ENCODE measurements at places on chromosomes 1 and 21. TPM values are rescaled to one million over a fixed set of nuclear protein-coding genes. Genes with fewer than 3 reads are reported as not detected.

- H3K27ac ChIP-seq = no peak overlapping the region
- H3K4me1 ChIP-seq = no peaks in the 10 kb centered on the region
- no peaks in the 10 kb centered on the region for H3K36me3 ChIP-seq
- no peak overlapping the region for H3K4me3 ChIP-seq
These were observed 26.2 kb upstream of the ZC3H12A start for GRCh38 chr1:37448185-37448584.

DNA sequence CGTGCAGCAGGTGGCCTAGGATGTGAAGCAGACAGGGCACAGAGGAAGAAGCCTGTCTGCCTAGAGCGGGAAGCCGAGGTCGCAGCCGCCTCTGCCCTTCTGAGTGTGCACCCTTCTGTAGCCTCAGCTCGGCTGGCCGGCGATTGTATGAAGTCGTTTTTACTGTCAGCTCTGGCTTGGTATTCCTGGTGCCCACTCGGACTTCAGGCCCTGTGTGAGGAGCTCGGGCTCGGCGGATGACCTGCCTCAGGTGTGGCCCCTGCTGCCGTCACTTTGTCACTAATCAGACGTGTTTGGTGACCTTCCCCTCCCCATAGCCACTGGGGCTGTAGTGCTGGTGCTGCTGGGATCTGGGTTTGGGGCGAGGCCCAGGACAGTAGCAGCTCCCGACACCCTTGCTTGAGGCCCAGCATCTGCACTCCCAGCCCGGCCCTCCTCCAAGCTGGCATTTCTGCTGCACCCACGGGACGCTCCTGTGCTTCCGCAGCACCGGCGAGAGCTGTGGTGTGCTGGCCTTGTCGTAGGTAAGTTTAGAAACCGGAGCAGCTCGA lies 18.1 kb downstream of the SLX9 start:
- peaks cover 6% of the 10 kb centered on the region for H3K36me3 ChIP-seq
- peaks cover 20% of the 10 kb centered on the region for H3K4me1 ChIP-seq
- no peak overlapping the region for H3K4me3 ChIP-seq
- no peaks in the 10 kb centered on the region for H3K27me3 ChIP-seq
- H3K27ac ChIP-seq = peak overlapping the region; percentile 42

- no peaks in the 10 kb centered on the region for H3K27me3 ChIP-seq
- H3K36me3 ChIP-seq = no peaks in the 10 kb centered on the region
- no peak overlapping the region for H3K4me3 ChIP-seq
- DNase-seq = no peak
- no peaks in the 10 kb centered on the region for H3K4me1 ChIP-seq
- no peak overlapping the region for H3K27ac ChIP-seq
These were observed 7.0 kb downstream of the DIP2A start for GRCh38 chr21:46465651-46466050.

The DNAI4 gene
- 12.1 TPM for total RNA-seq

The PCP4 gene
- not detected for total RNA-seq

DNA sequence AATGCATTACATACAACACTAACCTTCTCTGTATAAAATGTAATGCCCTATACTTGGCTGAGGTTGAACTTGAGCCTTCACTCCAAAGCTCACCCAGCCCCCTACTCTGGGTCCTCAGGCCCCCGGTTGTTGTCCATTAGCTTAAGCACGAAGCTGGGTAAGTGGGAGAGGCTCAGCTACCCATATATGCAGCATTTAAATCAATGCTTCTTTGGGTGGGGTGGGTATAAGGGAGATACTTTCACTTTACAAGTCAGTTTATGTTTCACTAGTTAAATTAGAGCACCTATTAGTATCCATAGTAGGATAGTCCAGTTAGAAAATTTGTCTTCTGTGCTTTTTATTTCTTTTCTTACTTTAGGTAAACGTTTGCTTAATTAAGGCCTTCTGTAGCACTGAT lies 151.4 kb downstream of the LMX1A start:
- no peak for DNase-seq
- H3K4me1 ChIP-seq = no peaks in the 10 kb centered on the region
- no peak overlapping the region for H3K27ac ChIP-seq
- H3K36me3 ChIP-seq = no peaks in the 10 kb centered on the region

GRCh38 chr1:64898107-64898861 lies 68.1 kb downstream of the JAK1 start:
- no peak overlapping the region for H3K4me3 ChIP-seq
- peaks cover 13% of the 10 kb centered on the region for H3K4me1 ChIP-seq
- DNase-seq = peak; percentile 92
- H3K36me3 ChIP-seq = no peaks in the 10 kb centered on the region
- H3K27me3 ChIP-seq = no peaks in the 10 kb centered on the region
- peak overlapping the region; percentile 66 for H3K27ac ChIP-seq

DNA sequence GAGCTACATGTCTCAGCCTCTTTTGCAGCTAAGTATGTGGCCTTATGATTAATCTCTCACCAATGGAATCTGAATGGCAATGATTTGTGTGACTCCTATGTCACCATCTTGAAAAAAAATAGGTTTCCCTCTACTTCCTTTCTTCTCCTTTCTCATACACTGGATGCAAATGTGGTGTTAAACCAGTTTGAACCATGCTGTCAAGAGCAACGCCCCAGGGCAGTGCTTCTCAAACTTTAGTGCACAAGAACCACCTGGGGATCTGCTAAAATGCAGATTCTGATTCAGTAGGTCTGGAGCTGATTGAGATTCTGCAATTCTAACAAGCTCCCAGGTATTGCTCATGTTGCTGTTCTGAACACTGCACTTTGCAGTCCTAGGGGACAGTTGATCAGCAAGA lies 44.7 kb upstream of the ZNF644 start:
- H3K36me3 ChIP-seq = no peaks in the 10 kb centered on the region
- no peak for DNase-seq
- H3K4me1 ChIP-seq = no peaks in the 10 kb centered on the region
- no peak overlapping the region for H3K4me3 ChIP-seq

- H3K36me3 ChIP-seq = peaks cover 3% of the 10 kb centered on the region
- H3K4me3 ChIP-seq = no peak overlapping the region
- no peaks in the 10 kb centered on the region for H3K27me3 ChIP-seq
- no peak overlapping the region for H3K27ac ChIP-seq
- H3K4me1 ChIP-seq = peaks cover 8% of the 10 kb centered on the region
These were observed 9.2 kb downstream of the SMIM12 start for GRCh38 chr1:34850382-34850781.

The NBPF4 gene
- total RNA-seq = not detected

The IFI44 gene
- 28.9 TPM for total RNA-seq

The NR1I3 gene
- not detected for total RNA-seq

GRCh38 chr1:21911205-21912001 lies 25.7 kb downstream of the HSPG2 start:
- H3K36me3 ChIP-seq = peaks cover 4% of the 10 kb centered on the region
- no peaks in the 10 kb centered on the region for H3K27me3 ChIP-seq
- H3K4me1 ChIP-seq = peaks cover 40% of the 10 kb centered on the region
- DNase-seq = peak; percentile 59

The KDF1 gene
- total RNA-seq = not detected

DNA sequence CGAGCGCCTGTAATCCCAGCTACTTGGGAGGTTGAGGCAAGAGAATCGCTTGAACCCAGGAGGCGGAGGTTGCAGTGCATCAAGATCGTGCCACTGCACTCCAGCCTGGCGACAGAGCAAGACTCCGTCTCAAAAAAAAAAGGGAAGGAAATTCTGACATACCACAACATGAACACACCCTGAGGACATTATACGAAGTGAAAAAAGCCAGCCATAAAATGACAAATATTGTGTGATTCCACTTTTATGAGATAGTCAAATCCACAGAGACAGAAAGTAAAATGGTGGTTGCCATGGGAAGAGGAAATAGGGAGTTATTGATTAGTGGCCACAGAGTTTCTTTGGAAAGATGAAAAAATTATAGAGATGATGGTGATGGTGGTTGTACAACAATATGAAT lies 41.7 kb downstream of the EVI5 start:
- H3K27ac ChIP-seq = no peak overlapping the region
- no peak overlapping the region for H3K4me3 ChIP-seq
- H3K4me1 ChIP-seq = no peaks in the 10 kb centered on the region
- H3K36me3 ChIP-seq = no peaks in the 10 kb centered on the region
- no peaks in the 10 kb centered on the region for H3K27me3 ChIP-seq
- DNase-seq = no peak

- peaks cover 27% of the 10 kb centered on the region for H3K36me3 ChIP-seq
- peak overlapping the region; percentile 84 for H3K4me3 ChIP-seq
- no peaks in the 10 kb centered on the region for H3K27me3 ChIP-seq
- peak overlapping the region; percentile 87 for H3K27ac ChIP-seq
- peaks cover 10% of the 10 kb centered on the region for H3K4me1 ChIP-seq
- DNase-seq = peak; percentile 35
These were observed 865 bp downstream of the ADPRS start for GRCh38 chr1:36089393-36090121.

DNA sequence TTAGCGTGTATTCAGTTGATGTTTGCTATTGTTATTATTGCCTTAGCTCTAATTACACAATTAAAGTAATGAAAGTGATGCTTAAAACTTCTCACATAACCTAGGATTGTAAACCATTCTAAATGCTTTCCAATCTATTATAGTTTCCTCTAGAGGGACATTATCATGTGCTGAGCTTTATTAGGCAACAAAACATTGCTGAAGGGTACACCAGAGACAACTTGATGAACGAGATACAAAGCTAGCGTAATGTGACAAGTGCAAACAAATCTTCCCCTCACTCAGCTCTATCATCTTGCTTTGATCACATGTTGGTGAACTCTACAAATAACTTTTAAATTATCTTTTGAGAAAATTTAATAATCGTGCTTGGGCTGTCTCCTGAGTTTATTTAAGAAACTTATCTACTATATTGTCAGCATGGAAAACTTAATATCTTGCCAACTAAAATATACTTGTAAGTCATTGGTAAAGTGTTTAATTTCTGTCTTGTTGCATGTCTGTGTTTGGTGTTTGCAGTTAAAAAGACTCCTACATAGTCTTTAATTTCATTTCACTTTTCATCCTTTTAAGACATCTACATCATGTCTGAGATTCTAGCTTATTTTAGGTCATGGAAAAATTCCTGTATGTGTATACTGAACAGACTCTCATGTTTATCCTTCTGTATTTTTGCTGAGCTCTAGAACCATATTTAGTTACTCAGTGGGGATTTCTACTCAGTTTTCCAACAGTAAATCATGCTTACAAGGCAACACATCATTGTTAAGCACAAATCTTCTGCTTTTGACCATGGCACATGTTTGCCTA lies 104.2 kb upstream of the ADAMTS5 start:
- no peaks in the 10 kb centered on the region for H3K4me1 ChIP-seq
- no peak overlapping the region for H3K4me3 ChIP-seq
- H3K27me3 ChIP-seq = no peaks in the 10 kb centered on the region
- no peak for DNase-seq
- no peak overlapping the region for H3K27ac ChIP-seq
- H3K36me3 ChIP-seq = no peaks in the 10 kb centered on the region

- DNase-seq = no peak
- H3K36me3 ChIP-seq = no peaks in the 10 kb centered on the region
- no peak overlapping the region for H3K4me3 ChIP-seq
- no peak overlapping the region for H3K27ac ChIP-seq
- no peaks in the 10 kb centered on the region for H3K4me1 ChIP-seq
- H3K27me3 ChIP-seq = peaks cover 60% of the 10 kb centered on the region
These were observed 1.4 kb downstream of the RSPO1 start for GRCh38 chr1:37633040-37633937.

The LENEP gene
- 0.26 TPM for total RNA-seq

The GJA9 gene
- not detected for total RNA-seq

Measured in fibroblast of lung (primary cell).